ENCODE measurements at places on chromosomes 13 and 19. TPM values are rescaled to one million over a fixed set of nuclear protein-coding genes. Genes with fewer than 3 reads are reported as not detected.

DNA sequence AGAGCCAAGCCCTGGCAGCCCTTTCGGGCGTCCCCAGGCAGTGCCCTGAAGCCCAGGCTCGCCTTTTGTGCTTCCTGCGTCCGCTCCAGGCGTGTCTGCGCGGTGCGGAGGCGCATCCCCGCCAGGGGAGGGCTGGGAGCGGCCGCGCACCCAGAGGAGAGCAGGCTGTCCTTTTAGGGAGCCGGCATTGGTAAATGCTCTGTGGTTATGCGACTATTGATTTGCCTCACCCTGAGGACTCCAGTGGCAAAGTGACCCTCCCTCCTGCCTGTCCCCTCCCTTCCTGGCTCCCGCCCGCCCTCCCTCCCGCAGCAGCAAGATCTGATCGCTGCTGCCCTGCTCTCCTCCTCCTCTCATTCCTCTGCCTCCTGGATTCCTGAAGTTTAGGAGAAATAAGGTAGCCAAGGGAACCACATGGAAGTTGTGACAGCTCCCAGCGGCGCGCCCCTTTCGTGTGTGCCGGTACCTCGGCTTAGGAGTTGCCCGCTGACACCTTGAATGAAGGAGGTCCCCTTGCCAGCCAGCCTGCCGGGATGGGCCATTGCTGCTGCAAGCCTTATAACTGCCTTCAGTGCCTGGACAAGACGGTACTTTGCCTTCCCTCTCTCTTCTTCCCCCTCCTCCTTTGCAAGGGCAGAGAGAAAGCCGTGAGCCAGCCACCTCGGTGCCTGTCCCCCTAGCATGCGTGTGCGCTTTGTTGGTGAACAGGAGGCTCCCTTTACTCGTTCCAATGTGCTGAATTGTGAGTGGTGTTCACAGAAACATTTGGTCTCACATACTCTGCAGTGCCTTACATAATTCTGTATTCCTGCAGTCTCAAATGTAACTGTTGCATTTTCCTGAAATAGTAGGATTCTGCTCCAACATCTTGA is 166.9 kb downstream of the SLC7A1 start:
- DNase-seq, result no peak

Gene ADGRE2
- 4.3 TPM for total RNA-seq

Gene TEX29
- total RNA-seq, result not detected

Gene PTPRH
- 1.6 TPM for total RNA-seq

Gene ZNF30
- 2.2 TPM for total RNA-seq

Gene R3HDM4
- total RNA-seq, result 36.2 TPM

Measured in posterior vena cava (tissue), 2 donors.